ENCODE measurements at places on chromosomes 3 and 15.

DNA sequence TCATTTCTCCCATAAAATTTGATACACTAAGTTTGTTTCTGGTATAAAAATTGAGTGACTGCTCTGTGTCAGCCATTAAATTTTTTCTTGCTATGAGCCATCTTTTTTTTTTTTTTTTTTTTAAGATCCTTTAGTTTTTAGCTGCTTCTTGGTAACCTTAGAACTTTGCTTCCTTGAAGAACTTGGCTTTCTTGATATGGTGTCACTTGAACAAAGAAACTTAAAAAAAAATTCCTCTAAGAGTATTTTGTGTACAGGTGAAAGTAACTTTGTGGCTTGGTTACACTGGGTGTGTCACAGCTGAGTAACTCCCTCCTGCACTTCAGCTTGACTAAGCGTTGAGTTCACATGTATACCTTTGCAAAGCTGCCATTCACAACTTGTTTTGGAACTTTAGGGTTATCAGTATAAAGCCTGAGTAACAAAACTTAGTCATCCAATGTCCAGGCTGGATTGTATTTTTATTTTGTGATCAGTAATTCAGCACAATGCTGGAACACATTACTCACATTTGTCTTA lies 6.5 kb downstream of the CHD2 start:
- DNase-seq = no peak

DNA sequence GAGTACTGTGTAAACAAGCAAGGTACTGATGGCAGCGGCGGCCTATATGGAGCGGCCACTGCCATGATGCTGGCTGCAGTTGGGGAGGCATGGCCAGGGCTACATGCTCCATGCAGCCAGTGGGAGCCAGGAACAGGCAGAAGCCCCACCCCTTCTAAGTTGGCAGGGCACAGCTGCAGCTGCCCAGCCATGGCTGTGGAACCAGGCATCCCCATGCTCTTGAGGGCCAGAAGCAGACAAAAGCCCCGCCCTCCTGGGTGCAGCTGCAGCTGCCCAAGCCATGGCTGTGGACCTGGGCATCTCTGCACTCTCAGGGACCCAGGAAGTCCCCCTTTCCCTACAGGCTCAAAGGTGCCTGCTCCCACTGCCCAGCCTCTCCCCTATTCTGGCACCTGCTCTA lies 150.9 kb downstream of the FMN1 start:
- no peak for DNase-seq

DNA sequence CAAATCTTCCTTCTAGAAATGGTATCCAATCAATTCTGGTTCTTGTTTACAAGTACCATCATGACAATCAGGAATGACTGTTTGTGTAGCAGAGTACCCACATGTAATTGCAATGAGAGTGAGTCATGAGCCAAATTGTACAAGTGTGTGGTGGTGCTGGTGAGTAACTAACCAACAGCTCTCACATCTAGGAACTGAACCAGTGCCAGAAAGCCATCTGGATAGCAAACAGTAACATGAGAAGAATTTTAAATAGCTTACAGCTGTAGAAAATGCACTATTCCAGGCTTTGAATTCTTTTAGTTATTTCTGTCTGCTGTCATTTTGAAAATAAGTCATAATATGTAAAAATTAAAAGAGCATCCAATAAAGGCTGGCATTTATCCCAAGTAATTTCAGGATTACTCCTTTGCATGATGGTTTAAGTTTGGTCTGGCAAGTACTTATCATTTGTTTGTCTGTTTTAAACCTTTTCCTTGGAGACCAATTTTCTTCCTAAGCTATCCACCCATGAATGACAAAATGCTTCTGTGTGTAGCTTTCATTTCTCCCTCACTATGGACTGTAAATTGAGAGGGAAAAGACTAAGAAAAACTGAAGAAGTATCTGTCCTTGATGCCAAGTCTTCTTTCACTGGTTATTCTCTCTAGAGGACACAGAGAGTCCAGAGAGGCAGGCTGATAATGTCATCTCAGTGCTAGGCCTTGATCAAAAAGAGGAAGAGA lies 60.0 kb downstream of the PIK3CB start:
- DNase-seq = peak; percentile 7

DNA sequence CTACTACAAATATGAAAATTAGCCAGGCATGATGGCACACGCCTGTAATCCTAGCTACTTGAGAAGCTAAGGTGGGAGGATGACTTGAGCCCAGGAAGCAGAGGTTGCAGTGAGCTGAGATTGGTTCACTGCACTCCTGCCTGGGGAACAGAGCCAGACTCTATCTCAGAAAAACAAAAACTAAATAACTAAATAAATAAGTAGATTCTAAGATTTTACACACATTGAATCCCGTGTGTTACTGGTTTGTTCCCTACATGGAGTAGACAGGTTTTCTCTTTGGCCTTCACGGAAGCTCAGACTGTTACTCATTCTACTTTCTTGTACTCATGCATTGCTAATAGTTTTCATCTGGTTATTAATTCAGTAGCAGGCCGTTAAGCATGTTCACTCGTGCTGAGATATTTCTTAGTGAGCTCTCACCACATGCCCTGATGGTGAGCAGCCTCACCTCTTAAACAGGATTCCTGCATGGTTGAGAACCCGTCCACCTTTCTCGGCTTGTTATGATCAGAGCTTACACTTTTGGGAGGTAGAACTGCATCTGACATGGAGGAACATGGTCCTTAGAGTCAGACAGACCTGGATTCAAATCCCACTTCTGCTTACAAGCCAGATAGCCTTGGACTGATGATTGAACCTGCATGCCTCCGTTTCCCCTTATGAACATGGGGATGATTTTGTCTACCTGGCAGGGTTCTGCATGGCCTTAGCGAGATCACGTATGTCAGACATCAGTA lies 49.1 kb downstream of the CMTM7 start:
- no peak for DNase-seq

DNA sequence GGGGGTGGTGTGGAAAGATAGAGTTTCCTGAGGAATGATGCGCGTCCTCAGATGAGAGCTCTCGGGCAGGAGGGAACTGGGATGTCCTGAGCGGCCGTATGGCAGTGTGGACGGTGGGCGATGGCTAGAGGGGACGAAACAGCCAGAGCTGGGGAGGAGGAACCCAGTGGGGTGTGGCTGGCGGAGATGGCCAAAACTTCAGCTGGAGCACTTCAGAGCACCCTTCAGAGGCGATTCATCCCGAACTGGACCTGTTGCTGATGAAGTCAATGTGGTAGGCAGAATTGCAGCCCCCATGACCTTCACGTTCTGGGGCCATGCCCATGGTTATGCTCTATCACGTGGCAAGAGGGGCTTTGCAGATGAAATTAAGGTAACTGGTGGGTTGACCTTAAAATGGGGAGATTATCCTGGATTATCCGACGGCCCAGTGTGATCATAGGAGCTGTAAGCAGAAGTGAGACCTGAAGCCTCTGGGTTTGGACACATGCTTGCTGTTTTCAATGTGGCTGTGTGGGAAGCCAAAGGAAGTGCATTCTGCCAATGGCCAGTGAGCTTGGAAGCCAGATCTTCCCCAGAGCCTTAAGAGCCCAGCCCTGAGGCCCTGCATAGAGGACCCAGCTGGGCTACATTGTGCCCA lies 52.3 kb downstream of the ATP1B3 start:
- no peak for DNase-seq

DNA sequence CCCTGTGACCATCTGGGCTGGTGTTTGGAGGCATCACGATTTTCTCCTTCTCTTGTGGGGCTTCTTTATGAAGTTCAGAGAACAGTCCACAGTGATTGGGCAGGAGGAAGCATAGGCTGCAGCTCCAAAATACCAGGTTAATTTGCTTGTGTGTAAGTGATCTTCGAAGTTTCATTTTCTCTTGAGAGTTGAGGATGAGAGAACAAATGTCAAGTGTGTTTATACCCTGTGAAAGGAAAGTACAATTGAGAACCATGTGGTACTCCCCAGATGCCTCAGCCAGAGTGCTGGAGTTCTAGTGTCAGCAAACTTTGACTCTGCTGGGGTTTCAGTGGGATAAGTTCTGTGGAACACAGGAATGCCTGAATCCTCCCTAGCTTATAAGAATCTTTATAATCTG lies 357.1 kb upstream of the CFAP20DC start:
- DNase-seq = no peak

DNA sequence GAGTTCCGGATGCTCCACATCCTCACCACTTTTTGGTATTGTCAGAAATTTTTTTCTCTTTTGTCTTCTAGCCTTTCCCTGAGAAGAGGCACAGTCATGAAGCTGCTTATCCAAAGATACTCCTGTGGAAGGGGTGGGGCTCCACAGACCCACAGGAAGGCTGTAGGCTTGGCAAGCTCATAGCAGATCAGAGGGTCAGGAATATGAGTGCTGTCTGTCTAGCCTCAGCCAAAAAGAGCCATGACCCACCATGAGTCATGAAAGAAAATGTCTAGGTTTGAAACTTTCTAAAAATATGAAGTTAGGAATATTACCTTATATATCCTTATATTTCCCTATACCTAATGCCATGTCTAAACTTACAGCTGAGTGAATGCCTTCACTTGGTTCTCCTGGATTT lies 118.2 kb upstream of the THBS1 start:
- no peak for DNase-seq

GRCh38 chr15:95902606-95903005 lies 427.9 kb upstream of the NR2F2 start:
- DNase-seq = no peak

DNA sequence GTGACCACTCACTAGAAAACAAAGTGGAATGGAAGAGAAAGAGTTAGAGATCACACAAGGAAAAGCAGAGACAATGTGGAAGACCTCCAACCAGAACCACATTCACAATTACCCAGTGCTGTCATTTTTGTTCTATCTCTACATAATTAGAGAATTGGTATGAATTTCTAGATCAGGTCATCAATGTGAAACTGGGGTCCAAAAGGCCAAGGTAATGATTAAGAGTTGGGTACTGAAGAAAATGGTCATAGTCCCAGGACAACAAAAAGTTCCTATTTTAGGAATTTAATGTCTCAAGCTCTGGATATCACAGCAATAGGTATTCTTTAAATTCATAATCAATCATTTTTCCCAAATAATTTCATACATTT lies 84.7 kb upstream of the PPIB start:
- no peak for DNase-seq

GRCh38 chr3:83218383-83219200 lies 1457.1 kb upstream of the GBE1 start:
- no peak for DNase-seq

DNA sequence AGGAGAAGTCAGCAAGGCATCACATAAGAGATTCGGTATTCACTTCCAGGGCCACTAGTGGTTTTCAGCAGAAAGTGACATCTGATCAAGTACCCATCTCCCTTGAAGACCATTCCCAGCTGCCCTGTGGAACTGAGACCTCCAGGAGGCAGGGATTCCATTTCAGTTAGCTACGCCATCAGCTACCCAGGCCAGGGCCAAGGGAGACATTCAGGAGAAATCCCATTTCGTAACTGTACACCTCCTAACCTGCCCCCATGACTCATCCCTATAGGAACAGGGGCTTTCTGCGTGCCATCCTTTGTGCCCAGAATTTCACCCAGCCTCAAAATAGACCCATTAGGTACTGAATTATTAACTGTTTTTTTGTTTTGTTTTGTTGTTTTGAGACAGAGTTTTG lies 24.7 kb downstream of the SPATA12 start:
- no peak for DNase-seq

GRCh38 chr15:40439960-40440742 lies 602 bp upstream of the BAHD1 start:
- no peak for DNase-seq

DNA sequence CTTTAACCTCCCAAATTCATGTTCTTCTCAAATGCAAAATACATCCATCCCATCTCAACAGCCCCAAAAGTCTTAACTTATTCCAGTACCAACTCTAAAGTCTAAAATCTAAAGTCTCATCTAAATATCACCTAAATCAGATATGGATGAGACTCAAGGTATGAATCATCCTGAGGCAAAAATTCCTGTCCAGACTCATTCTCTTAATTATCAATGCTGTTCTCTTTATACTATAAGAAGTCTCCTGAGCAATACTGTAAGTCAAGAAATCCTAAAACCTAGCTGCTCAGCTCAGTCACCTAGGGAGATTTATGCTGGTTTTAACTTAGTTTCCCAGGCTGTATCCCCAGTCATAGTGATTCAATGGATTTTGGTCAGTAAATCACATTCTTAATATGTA lies 11.1 kb downstream of the RAD18 start:
- DNase-seq = no peak

GRCh38 chr3:194588741-194589140 lies 44.5 kb downstream of the TMEM44 start:
- DNase-seq = no peak

DNA sequence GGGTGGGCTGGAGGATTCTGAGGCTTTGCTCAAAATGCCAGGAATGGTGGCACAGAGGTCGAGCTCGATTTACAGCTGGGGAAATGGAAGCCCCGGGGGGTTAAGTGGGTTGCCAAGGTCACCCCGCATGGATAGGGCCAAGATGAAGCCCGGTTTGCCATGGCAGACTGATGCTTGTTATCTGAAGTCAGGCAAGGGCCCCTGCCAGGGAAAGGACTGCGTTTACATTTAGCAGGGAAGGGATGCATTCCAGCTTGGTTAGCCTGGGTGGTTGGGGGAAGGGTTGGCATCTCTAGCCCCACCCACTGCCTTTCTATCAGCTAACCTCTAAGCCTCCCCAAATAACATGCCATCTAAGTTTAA lies 79.0 kb downstream of the RPLP1 start:
- DNase-seq = no peak

GRCh38 chr3:131762981-131763564 lies 260.3 kb upstream of the MRPL3 start:
- DNase-seq = no peak

- DNase-seq = no peak
These were observed 5.5 kb downstream of the CCR4 start for GRCh38 chr3:32956750-32957570.

DNA sequence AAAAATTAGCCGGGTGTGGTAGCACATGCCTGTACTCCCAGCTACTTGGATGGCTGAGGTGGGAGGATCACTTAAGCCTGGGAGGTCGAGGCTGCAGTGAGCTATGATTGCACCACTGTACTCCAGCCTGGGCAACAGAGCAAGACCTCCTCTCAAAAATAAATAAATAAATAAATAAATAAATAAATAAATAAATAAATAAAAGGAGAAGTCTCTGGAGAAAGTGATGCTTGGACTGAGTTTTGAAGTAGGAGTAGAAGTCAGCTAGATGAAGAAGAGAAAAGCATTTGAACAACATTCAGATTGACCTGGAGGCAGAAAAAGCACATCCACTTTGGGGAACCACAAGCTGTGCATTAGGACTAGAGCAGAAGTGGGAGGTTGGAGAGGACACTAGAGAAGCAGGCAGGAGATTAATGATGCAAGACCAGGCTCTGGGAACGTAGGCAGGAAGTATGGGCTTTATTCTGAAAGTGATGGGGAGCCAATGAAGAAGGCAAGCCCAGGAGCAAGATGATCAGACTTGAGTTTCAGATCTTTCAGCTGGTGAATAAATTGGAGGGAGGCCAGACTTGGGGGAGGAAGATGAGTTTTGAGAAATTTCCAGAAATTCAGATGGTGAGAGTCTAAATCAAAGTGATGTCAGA lies 48.7 kb downstream of the KLHL6 start:
- no peak for DNase-seq

GRCh38 chr15:22988811-22989210 lies 8.6 kb upstream of the CYFIP1 start:
- DNase-seq = no peak

DNA sequence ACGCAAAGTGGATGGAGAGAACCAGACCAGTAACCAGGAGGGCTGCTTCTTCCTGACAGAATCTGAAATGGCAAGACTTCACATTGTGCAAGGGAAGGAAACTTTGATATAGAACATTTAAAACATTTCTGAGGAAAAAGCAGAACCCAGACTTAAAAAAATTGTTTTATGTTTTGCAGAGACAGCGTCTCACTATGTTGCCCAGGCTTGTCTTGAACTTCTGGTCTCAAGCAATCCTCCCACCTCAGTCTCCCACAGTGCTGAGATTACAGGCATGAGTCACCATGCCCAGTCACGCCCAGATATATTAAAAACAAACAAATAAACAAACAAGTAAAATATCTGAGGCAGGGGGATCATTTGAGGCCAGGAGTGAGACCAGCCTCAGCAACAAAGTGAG lies 46.2 kb downstream of the CRTAP start:
- DNase-seq = no peak

Measured in stimulated activated CD4-positive, alpha-beta T cell treated with anti-CD3 and anti-CD28 coated beads, Interleukin-2, amount 100 ng/mL, for 48 hours (primary cell).